ENCODE measurements at places on chromosomes 11 and 22.

- DNase-seq, result peak; percentile 63
Observed at GRCh38 chr11:8911029-8911823, at the start of gene AKIP1. AKIP1 (plus strand) TSS chr11:8911189; CDS start chr11:8911450, 261 bp downstream.

DNA sequence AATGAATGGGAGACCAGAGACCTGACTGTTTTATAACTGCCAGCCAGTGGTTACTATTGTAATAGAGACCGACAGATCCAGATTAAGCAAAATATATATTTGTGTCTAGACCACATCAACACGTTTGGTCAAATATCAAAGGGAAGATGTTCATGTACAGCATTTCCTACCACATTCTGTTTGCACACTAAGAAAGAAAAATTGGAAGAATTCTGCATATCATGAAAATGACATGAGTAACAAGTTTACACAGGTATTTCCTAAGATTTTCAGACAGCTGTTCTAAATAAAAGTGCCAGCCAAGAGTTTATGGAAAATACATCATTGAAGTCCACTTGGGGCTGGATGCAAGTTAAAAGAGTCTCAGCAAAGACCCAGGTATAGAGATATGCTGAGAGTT lies 145.5 kb upstream of the ANO3 start:
- DNase-seq, result no peak

GRCh38 chr22:37018086-37018814 lies 997 bp downstream of the TST start:
- no peak for DNase-seq

GRCh38 chr11:1822648-1823375 lies 12.0 kb upstream of the SYT8 start:
- no peak for DNase-seq

DNA sequence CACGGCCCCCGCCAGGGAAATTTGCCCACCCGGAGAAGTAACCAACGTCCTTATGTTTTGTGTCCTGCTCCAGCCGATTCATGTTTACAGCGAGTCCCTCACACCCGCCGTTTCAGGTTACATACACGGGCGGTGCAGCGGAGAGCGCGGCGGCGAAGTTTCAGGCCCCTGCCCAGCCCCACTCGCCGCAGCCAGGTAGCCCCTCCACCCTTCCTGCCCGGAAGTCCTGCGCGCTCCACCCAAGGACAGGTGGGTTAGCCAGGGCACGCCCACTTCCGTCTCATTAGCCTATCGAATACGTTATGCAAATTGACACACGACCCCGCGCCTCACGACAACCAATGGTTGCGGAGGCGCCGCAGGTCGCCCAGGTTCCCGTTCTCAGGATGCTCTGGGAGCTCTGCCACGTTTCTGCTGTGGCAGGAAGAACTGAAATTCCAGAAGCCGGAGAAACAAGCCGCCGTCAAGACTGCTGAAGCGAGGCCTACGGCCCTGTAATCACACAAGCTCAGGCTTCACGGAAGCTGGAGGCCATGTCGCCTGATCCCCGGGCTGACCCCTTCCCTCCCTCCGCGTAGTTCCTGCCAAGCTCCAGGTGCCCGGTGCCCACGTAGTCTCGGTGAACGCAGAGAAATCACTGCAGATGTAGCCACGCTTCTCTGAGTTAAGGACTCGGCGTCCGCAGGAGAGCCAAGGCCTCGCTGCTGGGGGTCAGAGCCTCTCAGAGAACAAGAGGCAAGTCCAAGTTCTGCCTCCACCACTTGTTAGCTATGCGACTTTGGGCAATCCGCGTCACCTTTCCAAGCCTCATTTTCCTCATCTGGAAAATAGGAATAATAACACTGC lies 22.4 kb upstream of the MYH9 start:
- peak; percentile 37 for DNase-seq

DNA sequence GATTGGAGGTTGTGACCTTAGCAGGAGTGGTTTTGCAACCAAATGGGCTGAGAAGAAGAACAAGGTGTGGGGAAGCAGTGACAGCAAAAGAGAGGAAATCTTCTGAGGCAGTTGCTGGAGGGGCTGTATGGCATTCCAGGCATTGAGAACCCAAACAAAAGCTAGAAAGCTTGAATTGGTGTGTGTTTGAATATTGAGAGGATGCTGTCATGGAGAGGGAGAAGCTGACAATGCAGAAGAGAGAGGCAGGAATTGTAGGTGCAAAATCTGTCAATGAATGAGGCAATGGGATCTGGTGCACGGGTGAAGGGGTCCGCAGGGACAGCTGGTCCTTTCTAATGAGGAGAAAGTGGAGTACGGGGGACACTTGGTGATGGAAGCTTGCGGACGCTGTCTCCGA lies 123.4 kb downstream of the C11orf91 start:
- DNase-seq, result no peak

DNA sequence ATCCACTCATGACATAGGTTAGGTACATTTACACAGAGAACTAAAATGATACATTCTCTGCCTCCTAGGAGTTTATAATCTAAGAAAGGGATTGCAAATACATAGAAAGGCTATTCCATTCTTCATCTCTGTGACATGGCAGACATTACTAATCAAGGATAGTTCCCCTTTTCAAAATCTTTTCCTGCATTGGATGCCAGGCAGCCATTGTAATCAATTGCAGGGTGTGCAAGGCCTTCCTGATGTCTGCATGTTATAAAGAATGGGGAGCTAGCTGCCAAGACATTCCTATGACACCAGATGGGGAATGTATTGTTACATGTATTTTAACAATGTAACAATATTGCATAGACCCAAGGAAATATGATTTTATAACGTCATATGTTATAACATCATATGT lies 82.0 kb downstream of the KIRREL3 start:
- DNase-seq, result no peak

DNA sequence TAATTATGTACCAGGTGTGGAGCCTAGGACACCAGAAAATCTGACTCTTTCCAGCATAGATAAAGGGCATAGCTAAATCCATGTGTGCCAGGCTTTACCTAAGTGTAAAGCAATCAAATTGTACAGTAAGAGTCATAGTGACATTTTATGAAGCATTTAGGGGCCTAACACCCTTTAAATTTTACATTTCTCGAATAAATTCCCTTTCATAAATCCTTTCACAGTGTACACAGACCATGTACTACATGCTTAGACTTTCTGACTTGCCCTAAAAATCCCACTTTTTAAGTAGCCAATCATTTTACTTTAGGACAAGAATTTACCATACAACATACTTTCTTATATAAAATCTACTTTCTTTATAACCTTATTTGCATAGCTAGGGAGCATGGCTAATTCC lies 727.6 kb upstream of the LUZP2 start:
- DNase-seq, result no peak

DNA sequence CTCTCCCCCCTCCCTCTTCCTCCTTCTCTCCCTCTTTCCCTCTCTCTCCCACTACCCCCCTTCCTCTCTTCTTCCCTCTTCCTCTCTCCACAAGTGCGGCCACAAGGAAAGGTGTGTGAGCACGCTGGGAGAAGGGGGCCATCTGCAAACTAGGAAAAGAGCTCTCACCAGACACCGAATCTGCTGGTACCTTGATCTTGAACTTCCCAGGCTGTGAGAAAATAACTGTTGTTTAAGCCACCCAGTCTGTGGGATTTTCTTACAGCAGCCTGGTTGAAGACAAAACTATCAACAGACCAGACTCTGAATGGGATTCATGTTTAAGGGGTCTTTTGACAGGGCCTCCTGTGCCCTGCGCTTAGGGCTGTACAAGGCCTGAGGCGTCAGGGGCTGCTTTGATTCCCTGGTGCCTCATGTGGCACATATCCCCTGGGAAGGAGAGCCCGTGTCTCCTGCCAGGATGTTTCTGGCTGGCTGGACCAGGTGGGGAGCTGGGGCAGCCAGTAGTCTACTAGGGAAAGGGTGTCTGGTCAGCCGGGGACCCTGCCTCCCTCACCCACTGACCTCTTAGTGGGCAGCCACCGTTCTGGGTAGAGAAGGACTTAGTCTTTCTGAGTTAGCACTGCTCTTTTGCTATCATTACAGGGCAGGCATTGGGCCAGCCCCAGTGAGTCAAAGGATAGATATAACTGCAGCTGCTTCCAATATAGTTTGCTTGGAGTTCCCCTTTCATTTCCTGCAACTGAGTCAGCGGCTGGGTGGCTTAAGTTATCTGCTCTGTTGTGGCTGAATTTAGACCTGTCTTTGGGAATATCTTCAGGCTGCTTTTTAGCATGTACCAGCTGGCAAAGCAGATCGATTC lies 6.2 kb downstream of the PANX1 start:
- DNase-seq, result no peak

GRCh38 chr11:118006153-118006534 lies 19.9 kb downstream of the IL10RA start:
- no peak for DNase-seq

Data from activated CD4-positive, alpha-beta T cell treated with anti-CD3 and anti-CD28 coated beads for 1 hour (primary cell).